PC-9 (cell line): ENCODE measurements at places on chromosomes 6 and 20. TPM values are rescaled to one million over a fixed set of nuclear protein-coding genes. Genes with fewer than 3 reads are reported as not detected.

Gene PACSIN1
- total RNA-seq = 5.0 and 6.4 TPM in 2 replicates

Gene MRAP2
- not detected in 2 replicates for total RNA-seq

Gene TDRD6
- total RNA-seq = 0.23 and 0.57 TPM in 2 replicates

Gene LY6G5C
- total RNA-seq = 2.6 and 3.7 TPM in 2 replicates

Gene TMEM217
- total RNA-seq = 4.9 and 5.3 TPM in 2 replicates

Gene CBLN4
- total RNA-seq = not detected in 2 replicates

Gene SIRPG
- 2.1 TPM in 2 replicates for total RNA-seq

Gene RIMS1
- 0.10 TPM in 1 of 2 replicates, not detected in the other for total RNA-seq

Gene PLTP
- 113 and 127 TPM in 2 replicates for total RNA-seq

Gene TBXT
- total RNA-seq = not detected in 2 replicates

Gene GRIK2
- total RNA-seq = 0.43 and 0.61 TPM in 2 replicates

Gene DLL1
- not detected in 2 replicates for total RNA-seq

Gene CRISP3
- 0.48 and 0.79 TPM in 2 replicates for total RNA-seq

Gene SRMS
- 1.2 TPM in 2 replicates for total RNA-seq

Gene RIPOR2
- total RNA-seq = 0.63 and 0.94 TPM in 2 replicates

Gene MAPK13
- total RNA-seq = 141 and 146 TPM in 2 replicates

Gene GNRH2
- 0.65 and 1.1 TPM in 2 replicates for total RNA-seq

Gene NDRG3
- 40.7 and 55.6 TPM in 2 replicates for total RNA-seq

Gene NEURL2
- 6.5 and 9.2 TPM in 2 replicates for total RNA-seq

Gene PFDN6
- total RNA-seq = 51.5 and 57.2 TPM in 2 replicates

Gene FOXO3
- 56.2 and 59.4 TPM in 2 replicates for total RNA-seq

Gene BLTP3A
- 18.2 and 22.3 TPM in 2 replicates for total RNA-seq

Gene ZSCAN23
- total RNA-seq = 9.1 and 12.0 TPM in 2 replicates

Gene BANF2
- total RNA-seq = not detected in 2 replicates

Gene ETV7
- 0.57 and 0.83 TPM in 2 replicates for total RNA-seq

Gene MROH8
- 3.3 TPM in 2 replicates for total RNA-seq

Gene VWA7
- 6.0 and 9.6 TPM in 2 replicates for total RNA-seq

Gene MCM8
- 18.2 and 22.4 TPM in 2 replicates for total RNA-seq

Gene SPATS1
- total RNA-seq = not detected in 2 replicates

Gene PRSS16
- total RNA-seq = 32.3 and 32.5 TPM in 2 replicates

Gene TENT5A
- 2.0 and 2.2 TPM in 2 replicates for total RNA-seq

Gene NCR2
- not detected in 2 replicates for total RNA-seq

Gene EEF1E1
- 28.6 and 50.9 TPM in 2 replicates for total RNA-seq

Gene ALDH8A1
- total RNA-seq = 0.83 and 1.1 TPM in 2 replicates

Gene HINT3
- total RNA-seq = 13.6 and 14.4 TPM in 2 replicates

Gene ZNF165
- total RNA-seq = 10.5 and 12.6 TPM in 2 replicates

Gene ANKRD66
- total RNA-seq = not detected in 2 replicates

Gene NR2E1
- total RNA-seq = not detected in 2 replicates

Gene ADTRP
- 4.1 and 7.9 TPM in 2 replicates for total RNA-seq

Gene MARCKS
- 93.2 and 106 TPM in 2 replicates for total RNA-seq

Gene IL17A
- total RNA-seq = not detected in 2 replicates

Gene SLPI
- total RNA-seq = 55.1 and 111 TPM in 2 replicates

Gene PAK5
- not detected in 2 replicates for total RNA-seq

Gene TAAR2
- not detected in 2 replicates for total RNA-seq

Gene FAM209B
- total RNA-seq = not detected in 2 replicates

Gene HEY2
- 0.15 TPM in 1 of 2 replicates, not detected in the other for total RNA-seq

Gene GATA5
- total RNA-seq = 0.96 and 2.1 TPM in 2 replicates

Gene SYTL3
- 7.8 and 8.3 TPM in 2 replicates for total RNA-seq

Gene WTAP
- total RNA-seq = 44.7 and 46.5 TPM in 2 replicates

Gene CPXM1
- total RNA-seq = not detected in 2 replicates

Gene BPIFB6
- total RNA-seq = not detected in 2 replicates

Gene PLA2G7
- total RNA-seq = 0.68 and 0.98 TPM in 2 replicates

Gene KHDC3L
- not detected in 2 replicates for total RNA-seq

Gene PROCR
- 5.1 and 7.5 TPM in 2 replicates for total RNA-seq
